ENCODE measurements at places on chromosomes 1 and 21. TPM values are rescaled to one million over a fixed set of nuclear protein-coding genes. Genes with fewer than 3 reads are reported as not detected.

- DNase-seq, result peak; percentile 13
These were observed 29.5 kb upstream of the CLSTN1 start for GRCh38 chr1:9853249-9853595.

DNA sequence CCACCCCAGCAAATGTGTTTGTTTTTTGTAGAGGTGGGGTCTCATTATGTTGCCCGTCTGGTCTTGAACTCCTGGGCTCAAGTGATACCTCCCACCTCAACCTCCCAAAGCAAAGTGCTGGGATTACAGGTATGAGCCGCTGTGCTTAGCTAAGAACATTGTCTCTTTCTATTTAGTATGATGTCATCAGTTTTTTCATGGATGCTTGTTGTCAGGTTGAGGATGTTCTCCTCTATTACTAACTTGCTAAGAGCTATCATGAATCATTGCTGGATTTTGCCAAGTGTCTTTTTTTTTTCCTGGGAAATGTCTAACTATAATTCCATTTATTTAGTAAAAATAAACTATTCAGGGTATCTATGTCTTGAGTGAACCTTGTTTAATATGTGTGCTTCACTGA is 19.0 kb upstream of the MPC2 start:
- no peak for DNase-seq

GRCh38 chr1:52216907-52217458 is 75.1 kb downstream of the ZFYVE9 start:
- DNase-seq, result no peak

DNA sequence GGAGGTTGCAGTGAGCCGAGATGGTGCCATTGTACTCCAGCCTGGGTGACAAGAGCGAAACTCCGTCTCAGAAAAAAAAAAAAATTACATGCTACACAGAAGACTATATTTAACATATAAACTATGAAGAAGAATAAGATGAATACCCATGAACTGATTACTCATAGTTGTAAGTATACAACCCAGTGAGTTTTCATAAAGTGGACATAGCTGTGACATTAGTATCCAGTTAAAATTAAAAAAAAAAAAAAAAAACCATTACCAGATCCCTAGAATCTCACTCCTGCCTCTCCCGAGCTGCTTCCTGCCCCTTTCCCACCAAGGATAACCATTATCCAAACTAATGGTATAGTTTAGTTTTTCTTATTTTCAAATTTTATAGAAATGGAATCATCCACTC is 37.4 kb downstream of the UBE4B start:
- DNase-seq, result no peak

SMPDL3B gene
- polyA plus RNA-seq, result 0.05 TPM

- DNase-seq, result no peak
These were observed 173.8 kb downstream of the ETS2 start for GRCh38 chr21:38979271-38980121.

CR1L gene
- 0.05 TPM for polyA plus RNA-seq

GNL2 gene
- 104 TPM for polyA plus RNA-seq

GRCh38 chr1:11725616-11726015 is 10.3 kb upstream of the AGTRAP start:
- DNase-seq, result no peak

GRCh38 chr1:38273196-38273804 is 226.7 kb upstream of the POU3F1 start:
- DNase-seq, result peak; percentile 19

DNA sequence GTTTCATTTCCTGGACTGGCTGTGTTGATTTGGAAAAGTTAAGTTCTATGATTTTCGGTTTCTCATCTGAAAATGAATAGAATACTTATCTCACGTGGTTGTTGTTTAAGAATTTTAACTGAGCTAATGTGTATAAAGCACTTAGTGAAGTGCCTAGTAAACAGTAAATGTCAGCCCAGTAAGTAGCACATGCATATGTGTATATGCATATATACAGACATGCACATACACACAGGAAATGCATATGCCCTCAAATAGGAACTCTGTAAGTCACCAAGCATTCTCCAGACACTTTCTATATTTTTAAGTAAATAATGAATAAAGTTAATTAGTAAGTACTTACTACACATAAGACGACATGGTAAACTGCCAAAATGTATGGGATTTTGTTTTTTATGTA is 128.6 kb downstream of the CLEC20A start:
- DNase-seq, result no peak

GUCA2A gene
- polyA plus RNA-seq, result not detected

CALML6 gene
- 49.8 TPM for polyA plus RNA-seq

GRCh38 chr1:42379794-42380585 is 602 bp upstream of the RIMKLA start:
- no peak for DNase-seq

DNA sequence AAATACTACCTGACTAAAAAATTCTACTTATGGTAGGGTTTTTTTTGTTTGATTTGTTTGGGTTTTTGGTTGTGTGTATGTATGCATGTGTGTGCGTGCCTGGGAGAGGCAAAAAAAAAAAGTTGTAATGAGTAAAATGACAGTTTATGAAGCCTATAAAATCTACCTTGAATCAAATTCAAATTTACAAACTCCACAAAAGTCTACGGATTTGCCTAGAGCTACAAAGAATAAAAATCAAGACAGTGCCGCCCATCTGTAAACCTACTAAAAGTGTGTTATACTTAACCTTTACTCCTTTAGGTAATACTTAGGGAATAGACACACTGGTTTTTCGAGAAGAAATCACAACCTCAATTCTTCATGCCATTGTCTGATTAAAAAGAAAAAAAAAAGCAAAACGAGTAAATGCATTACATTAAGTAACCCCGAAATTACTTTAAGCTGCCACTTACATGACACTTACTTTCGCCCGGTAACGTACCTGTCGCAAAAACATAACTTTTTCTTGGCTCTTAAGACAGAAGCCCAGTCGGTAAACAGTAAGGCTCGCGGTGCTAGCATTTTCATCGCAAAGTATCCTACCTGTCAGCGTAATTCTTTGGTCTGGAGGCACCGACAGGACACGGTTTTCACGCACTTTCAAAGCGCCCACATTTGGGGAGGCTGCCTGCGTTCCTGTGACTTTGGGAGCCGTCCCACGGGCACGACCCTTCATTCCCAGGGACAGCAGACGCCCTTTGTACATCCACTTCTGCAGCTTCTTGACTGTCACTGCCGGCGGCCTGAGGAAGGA is 951 bp downstream of the SYDE2 start:
- no peak for DNase-seq

DNA sequence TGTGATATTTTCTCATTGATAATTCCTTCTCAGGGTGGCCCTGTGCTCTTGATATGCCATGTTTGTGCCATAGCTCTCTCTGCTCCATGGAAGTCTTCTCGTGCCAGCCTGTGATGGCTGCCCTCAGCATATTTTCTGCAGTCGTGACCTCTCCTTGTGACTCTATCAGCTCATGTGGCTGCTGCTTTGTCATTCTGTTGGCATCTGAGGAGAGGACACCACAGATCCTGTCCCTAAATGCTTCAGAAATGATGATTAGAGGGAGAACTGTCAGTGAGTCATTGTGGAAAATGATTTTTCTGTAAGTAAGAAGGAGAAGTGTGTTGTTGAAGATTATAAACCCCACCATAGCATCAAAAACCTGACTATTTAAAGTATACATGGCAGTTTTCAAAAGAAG is 286.0 kb downstream of the ADGRL2 start:
- no peak for DNase-seq

- no peak for DNase-seq
These were observed 1.2 kb upstream of the HPCAL4 start for GRCh38 chr1:39692152-39693074.

GRCh38 chr1:38915352-38915948 is 26.2 kb downstream of the RHBDL2 start:
- no peak for DNase-seq

L1TD1 gene
- polyA plus RNA-seq, result 0.01 TPM

HIPK1 gene
- polyA plus RNA-seq, result 18.4 TPM

Measured in psoas muscle (tissue), 8 donors.